Activated CD8-positive, alpha-beta memory T cell treated with anti-CD3 and anti-CD28 coated beads for 24 hours (primary cell): ENCODE measurements at places on chromosomes 5 and 9.

- no peak for DNase-seq
Observed at GRCh38 chr5:78776637-78777036, 128.1 kb upstream of the LHFPL2 start.

- DNase-seq: peak; percentile 77
Observed at GRCh38 chr5:71601222-71602026, 14.3 kb downstream of the MCCC2 start.

DNA sequence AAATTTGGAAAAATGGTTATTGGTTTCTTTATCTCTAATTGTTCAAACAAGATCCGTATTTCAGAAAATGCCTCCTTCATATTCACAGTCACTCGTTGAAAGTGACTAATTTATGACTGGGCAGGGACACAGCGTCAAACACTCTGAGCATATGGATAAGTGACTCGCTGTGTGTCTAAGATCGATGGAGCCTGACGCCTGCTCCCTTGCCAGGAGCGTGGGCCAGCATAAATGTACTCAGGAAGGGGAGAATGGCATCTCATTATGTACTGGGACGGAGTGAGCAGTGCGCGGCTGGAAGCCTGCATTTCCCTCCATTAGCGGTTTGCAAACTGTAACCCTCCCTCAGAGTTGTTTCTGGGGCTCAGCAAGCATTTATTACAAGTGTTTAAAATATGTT is 79.8 kb upstream of the CAST start:
- no peak for DNase-seq

DNA sequence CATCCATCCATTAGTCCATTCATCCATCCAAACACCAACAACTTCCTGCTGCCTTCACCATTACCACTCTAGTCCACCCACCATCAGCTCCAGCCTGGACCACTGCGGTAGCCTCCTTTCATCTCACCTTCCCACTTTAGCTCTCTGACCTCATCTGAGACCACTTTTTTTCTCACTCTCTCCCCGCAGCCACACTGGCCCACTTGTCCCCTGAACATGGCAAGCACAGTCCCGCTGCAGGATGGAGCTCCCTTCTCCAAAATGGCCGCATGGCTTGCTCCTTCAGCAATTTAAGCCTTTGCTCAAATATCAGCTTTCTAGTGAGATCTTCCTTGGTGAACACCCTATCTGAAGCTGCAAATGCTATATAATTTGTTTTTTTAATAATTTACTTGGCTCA is 11.1 kb downstream of the CSF1R start:
- DNase-seq: peak; percentile 13

DNA sequence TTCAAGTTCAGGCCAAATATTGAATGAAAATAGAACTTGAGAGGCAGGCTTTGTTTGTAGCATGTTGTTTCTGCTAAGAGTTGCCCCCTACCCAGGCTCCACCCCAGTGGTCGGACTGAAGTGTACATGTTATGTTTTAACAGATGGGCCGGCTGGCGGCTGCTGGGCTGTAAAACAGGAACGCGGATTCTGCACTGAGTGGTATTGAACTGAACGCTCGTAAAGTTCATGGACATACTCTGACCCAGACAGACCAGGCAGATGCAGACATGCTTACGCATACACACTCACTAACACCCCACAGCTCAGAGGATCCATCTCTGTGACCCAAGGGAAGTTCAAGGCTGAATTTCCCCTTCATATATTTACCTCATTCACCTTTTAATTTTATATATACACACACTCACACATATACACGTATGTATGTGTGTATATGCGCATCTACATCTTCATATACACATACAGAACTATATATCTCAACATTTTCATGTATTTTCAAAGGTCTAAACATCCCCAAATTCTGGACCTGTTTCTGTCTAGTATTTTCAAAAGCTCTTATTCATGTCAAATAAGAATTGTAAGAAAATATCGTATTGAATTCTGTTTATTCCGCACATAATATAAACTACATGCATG is 1.4 kb downstream of the MARCHF3 start:
- no peak for DNase-seq

- DNase-seq: no peak
Observed at GRCh38 chr5:159956074-159956473, 39.8 kb downstream of the ADRA1B start.

- DNase-seq: no peak
Observed at GRCh38 chr5:133531594-133531993, 80.7 kb downstream of the FSTL4 start.

DNA sequence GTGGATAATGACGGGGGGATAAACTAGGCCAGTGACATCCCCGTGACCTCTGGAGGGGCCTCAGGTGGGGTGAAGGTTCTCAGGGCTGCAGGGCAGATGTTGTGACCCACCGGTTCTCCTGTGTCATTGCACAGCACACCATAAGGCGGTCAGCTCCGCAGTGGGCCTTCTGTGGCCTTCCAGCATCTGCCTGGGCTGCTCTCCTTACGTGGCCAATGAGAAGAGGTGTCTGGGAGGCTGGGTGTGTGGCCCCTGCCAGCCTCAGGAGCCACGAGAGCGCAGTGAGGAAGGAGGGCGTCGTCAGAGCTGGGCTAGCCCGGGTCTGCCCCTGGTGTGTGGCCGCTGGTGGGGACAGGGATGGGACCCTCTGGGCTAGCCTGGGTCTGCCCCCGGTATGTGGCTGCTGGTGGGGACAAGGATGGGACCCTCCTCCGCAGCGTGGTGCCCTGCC is 48.7 kb downstream of the COL5A1 start:
- no peak for DNase-seq

DNA sequence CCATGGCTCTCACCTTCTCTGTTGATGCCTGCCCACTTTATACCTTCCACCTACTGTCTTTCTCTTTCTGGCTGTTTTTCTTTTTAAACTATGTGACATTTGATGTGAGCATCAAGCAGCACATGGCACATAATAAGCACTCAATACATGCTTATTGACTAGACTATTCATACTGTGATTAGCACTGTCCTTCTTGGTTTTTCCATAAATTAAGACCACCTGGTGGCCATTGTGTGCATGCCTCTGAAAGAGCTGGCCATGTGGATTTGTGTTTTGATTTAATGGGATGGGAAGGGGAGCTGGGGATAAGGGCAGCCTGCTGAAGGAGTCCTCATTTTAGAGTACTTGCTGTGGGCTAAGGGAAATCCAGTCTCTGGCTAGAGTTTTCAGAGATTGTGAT is 79.4 kb downstream of the ARHGEF28 start:
- no peak for DNase-seq

- no peak for DNase-seq
Observed at GRCh38 chr5:11640158-11640873, 263.9 kb downstream of the CTNND2 start.

- no peak for DNase-seq
Observed at GRCh38 chr9:98010445-98010844, 27.3 kb downstream of the ANP32B start.

DNA sequence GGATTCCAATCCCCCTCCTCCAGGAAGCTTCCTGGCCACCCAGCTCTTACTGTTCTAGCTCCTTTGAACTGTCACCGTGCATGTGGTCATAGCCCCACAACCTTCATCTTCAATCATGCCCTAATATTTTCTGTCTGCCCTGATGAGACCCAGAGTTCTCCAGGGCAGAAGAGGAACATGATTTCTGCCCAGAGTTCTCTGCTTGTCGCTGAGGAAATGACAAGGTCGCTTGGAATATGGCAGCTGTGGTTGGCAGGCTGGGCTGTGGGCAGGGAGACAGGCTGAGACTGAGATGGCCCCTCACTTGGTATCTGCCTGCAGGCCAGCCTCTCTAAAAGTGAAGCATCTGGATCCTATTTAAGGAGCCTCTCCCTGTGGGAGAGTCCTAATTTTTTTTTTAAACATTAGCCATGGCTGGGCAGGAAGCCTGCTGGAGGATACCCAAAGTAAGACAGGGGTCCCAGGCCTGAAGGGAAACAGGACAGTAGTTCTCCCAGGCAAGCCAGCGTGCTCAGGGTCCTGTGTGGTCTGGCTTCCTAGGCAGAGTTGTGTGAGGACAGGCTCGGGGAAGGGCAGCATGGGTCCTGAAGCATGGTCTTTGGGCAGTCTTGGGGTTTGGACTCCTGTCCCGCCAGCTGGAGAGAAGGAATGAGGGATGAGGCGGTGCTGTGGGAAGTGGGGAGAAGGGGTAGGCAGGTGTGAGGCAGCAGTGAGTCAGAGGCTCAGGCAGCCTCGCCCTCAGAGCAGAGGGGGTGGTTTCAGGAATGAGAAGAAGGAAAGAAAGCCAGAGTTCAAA is 242.1 kb downstream of the FSTL4 start:
- DNase-seq: peak; percentile 35

GRCh38 chr5:43121913-43122484 is 1.3 kb downstream of the ZNF131 start:
- DNase-seq: no peak

DNA sequence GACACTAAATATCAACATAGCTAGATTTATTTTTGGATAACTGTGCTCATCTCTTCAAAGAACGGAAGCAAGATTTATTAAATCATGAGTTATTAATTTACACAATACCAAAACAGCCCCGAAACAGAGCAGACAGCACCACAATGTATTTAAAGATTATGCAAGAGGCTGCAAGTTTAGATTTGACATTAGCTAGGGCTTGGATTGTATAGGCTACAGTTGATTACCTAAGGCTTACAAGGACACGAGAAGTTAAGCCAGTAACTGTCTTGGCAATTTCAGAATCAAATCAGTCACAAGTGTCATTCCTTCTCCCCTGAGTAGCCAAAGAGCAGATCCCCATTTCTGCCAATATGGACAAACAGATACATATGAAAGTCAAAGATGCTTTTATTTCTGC is 152.6 kb downstream of the MED27 start:
- DNase-seq: no peak

DNA sequence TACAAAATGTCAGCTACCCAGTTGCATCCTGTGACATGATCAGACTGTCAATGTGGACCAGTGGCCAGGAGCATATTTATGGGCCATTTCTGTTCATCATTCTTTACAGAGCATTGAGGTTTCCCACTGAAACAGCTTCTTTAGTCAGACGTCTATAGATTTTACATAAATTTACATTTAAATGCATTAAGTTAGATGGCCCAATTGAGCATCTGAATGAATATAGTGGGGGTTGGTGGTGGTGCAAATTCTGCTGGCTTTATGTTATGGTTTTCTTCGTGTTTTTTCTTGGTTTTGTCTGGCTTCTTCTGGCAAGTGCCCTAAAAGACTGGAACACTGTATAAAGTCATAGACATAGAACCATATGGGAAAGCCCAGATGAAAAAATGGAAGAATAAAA is 214.1 kb downstream of the PJA2 start:
- no peak for DNase-seq

DNA sequence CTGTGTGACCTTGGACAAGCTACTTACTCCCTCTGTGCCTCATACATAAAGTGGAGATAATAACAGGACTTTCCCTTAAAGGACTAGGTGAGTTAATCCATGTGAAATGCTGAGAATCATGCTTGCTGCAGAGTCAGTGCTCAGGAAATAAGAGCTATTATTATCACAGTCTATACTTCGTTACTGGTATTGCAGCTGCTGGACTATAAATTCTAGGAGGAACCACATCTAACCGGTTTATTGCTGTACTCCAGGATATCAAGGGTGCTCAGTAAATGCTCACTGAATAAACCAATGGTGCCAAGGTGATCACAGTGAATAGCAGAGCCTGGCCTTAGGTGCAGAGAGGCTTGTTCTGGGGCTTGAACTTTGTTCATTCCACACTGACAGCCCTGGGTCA is 69.3 kb downstream of the HSPA4 start:
- DNase-seq: no peak

GRCh38 chr5:101608322-101608721 is 687.8 kb downstream of the SLCO4C1 start:
- DNase-seq: no peak

DNA sequence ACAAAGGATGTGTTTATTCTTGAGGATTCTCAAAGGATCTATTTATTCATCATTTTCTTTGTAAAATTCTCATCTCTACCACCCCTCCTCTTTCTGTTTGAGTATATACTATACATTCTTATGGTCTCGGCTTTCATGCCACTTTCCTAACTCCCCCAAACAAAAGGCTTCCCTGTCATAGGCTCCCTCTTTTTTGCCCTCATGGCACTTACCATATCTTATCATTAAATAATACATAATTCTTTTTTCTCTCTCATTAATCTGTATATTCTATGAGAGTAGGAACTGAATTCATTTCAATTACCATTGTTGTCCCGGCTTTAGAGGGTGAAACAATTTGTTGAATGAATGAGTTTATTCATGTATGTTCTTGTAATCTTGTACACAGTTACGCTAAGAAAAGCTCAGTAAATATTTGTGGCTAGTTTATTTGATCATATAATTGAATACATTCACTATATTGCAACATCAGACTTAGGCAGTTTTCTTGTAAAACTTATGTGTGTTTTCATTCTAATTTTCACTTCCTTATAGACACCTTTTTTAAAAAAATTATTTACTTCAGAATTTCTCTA is 254.6 kb downstream of the EDIL3 start:
- DNase-seq: no peak

DNA sequence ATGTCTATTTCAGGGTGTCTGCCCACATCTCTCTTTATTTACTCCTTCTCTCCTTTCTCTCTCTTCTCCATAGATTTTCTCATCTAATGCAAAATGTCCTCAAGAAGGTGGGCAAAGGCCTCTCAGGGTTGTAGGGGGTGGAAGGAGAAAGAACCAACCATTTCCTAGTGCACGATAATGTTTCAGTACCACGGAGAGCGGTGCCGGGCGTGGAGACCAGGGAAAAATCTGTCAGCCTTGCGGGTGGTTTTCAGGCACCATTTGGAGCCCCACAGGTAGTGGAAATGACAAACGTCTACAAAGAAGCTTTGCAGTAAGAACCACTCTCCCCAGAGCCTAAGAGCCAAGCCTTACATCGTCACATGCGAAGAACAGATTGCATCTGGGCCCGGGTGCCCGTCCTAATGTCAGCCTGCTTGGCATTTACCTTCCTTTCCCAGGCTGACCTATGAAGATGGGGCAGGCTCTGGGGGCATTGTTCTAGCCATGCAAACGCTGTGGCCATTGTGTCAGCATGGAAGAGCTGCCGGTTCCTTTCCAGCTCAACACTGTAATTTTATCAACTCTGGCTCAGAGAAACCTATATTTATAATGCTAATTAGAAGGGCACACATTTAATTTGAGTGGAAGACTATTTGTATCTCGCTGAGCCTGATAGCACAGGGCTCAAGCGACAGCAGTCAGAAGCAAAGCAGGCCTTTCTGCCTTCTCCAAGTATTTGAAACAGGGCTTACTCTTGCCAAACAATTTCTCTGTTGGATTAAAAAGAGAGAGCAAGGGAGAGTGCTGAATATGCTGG is 430.1 kb upstream of the WWC1 start:
- no peak for DNase-seq

DNA sequence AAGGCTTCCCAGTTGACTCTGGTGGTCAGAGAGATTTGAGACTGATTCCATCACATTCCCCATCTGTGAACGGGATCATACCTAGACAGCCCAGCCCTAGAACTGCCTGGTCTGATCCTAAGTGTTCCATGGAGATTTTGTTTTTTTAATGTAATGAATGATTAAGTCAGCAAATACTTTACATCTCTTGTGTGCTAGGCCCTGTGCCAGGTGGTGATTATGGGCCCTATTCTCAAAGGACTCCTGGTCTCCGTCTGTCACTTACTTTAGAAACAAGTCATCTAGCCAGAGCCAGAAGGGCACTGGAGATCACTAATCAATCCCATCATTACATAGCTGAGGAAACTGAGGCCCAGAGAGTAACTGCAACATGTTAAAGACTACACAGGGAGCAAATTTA is 1.1 kb upstream of the GPX3 start:
- no peak for DNase-seq
